ENCODE measurements at places on chromosomes 4 and X. TPM values are rescaled to one million over a fixed set of nuclear protein-coding genes. Genes with fewer than 3 reads are reported as not detected.

The DMRTC1B gene
- not detected for total RNA-seq

The WAS gene
- total RNA-seq = 4.8 TPM

The COL4A5 gene
- total RNA-seq = 52.6 TPM

The MAGEA1 gene
- total RNA-seq = not detected

The TXK gene
- total RNA-seq = 1.9 TPM

The PDZD4 gene
- total RNA-seq = 7.0 TPM

The ADH7 gene
- total RNA-seq = not detected

DNA sequence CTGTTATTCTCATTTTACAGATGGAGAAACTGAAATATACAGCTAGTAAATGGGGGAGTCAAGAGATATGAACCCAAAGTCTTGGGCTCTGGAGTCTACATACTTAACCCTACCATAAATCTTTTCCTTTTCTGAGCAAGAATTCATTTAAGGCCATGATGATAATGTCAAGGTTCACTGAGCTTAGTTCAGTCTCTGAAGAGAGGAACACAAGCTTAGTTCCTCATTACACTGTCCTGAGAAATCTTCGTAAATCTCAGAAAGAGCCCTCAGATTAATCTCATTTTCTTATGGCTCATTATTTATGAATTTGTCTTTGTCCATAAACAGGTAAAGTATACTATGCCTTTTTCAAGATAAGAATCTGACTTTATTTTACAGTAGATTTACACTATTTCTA is 104.2 kb downstream of the SATL1 start:
- no peak for DNase-seq
- no peaks in the 10 kb centered on the region for H3K27me3 ChIP-seq
- H3K4me3 ChIP-seq = no peak overlapping the region
- H3K27ac ChIP-seq = no peak overlapping the region
- H3K36me3 ChIP-seq = no peaks in the 10 kb centered on the region

DNA sequence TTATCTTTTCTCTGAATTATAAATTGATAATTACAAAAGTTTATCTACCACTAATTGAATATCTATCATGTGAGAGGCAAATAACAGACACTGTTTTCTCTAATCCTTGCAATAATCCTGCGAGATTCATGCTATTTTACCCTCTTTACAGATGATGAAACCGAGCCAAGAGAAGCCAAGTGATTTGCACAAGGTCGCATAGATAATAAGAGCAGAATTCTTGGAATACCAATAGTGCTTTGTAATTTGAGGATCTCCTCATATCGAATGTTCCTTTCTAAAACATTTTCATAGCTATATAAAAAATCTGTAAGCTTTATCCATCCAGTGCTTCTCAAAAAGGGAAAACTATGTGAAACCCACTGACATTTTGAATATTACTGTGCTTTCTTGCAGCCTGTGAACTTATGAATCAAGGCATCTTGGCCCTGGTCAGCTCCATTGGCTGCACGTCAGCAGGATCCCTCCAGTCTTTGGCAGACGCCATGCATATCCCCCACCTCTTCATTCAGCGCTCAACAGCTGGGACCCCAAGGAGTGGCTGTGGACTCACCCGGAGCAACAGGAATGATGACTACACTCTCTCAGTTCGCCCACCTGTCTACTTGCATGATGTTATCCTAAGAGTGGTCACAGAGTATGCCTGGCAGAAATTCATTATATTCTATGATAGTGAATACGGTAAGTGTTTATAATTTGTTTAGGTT is 743.8 kb upstream of the ATOH1 start:
- DNase-seq = no peak
- no peak overlapping the region for H3K27ac ChIP-seq
- H3K27me3 ChIP-seq = no peaks in the 10 kb centered on the region
- H3K4me3 ChIP-seq = no peak overlapping the region

GRCh38 chr4:53151489-53151788 is 214.4 kb downstream of the SCFD2 start:
- H3K4me3 ChIP-seq = no peak overlapping the region
- H3K27me3 ChIP-seq = no peaks in the 10 kb centered on the region
- DNase-seq = no peak

- no peak overlapping the region for H3K4me3 ChIP-seq
- no peaks in the 10 kb centered on the region for H3K27me3 ChIP-seq
- no peaks in the 10 kb centered on the region for H3K36me3 ChIP-seq
- DNase-seq = no peak
Observed at GRCh38 chrX:114976292-114976691, 41.1 kb downstream of the IL13RA2 start.
